GM04503 (cell line): ENCODE measurements at places on chromosomes 5 and 9.
A peak's percentile ranks its signal among the peaks of the same experiment; 100 is the strongest.

GRCh38 chr5:126052791-126053190 is 370.4 kb upstream of the GRAMD2B start:
- DNase-seq, result no peak

- DNase-seq, result no peak
Measured at GRCh38 chr5:8600843-8601242, 731.9 kb downstream of the MTRR start.

DNA sequence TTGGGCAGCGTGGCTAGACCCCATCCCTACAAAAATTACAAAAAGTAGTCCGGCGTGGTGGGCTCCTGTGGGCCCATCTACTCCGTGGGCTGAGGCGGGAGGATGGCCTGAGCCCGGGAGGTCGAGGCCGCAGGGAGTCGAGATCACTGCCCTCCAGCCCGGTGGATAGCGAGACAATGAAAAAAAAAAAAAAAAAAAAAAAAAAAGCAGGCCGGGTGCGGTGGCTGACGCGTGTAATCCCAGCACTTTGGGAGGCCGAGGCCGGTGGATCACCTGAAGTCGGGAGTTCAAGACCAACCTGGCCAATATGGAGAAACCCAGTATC is 110.5 kb upstream of the LPCAT1 start:
- DNase-seq, result no peak

GRCh38 chr9:1869843-1870242 is 145.3 kb upstream of the SMARCA2 start:
- no peak for DNase-seq

- DNase-seq, result no peak
Measured at GRCh38 chr5:180526269-180526668, 32.1 kb downstream of the CNOT6 start.

- no peak for DNase-seq
Measured at GRCh38 chr5:127870914-127871313, 167.7 kb downstream of the CCDC192 start.

GRCh38 chr9:98808411-98808815 is 943 bp downstream of the GALNT12 start:
- DNase-seq, result no peak

DNA sequence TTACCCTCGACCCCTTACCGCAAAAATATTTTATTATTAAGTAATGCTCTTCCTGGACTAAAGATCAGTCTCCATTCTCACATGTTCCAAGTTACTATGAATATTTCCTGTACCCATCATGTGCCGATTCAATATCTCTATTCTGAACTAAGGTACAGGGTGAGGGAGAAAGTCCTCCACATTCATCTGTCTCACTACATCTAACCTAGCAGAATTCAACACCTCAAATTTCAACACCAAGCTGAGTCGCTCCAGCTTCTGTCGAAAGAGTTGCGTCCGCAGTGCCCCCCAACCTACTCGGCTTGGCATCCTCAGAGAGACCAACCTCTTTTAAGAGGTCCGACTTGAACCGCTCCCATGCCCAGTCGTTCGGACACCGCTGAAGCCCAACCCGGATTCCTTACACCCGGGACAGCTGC is 1.0 kb downstream of the CERT1 start:
- no peak for DNase-seq

GRCh38 chr9:18921366-18922075 is 111.5 kb downstream of the SAXO1 start:
- peak; percentile 62 for DNase-seq

DNA sequence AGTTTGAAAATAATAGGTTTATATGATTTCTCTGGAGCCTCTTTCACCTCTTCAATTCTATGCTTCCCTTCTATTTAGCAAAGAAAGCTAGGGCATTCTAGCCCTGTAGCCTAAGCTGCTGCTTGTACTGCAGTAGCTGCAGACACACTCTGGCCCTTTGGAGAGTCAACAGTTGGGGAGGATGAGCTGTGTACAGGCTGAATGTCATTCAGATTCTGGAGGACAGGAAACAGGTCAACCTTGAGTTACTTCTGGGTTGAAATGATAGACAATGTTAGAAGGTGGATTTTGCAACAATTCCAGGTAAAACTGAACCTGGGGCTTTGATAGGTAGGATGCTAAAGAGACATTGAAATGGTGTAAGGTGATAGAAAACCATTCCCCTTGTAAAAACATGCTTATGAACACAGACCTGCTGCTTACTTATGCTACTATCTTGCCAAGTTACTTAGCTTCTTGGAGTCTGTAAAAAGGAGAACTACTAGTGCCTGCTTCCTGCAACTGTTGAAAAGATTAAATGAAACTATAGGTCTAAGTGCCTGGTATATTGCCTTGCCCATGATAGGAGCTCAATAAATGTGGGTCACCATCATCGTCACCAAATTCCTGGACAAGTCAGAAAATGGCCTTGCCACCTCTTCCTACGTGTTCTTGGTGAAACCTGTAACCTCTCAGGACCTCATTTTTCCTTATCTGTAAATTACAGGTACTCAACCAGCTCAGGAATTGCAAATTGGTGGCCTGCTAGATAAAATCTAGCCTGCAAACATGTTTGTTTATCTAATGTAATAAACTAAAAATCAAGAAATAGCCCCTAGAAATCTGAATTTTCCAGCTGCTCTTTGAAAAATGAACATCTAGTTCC is 83.7 kb downstream of the GALNT10 start:
- no peak for DNase-seq

DNA sequence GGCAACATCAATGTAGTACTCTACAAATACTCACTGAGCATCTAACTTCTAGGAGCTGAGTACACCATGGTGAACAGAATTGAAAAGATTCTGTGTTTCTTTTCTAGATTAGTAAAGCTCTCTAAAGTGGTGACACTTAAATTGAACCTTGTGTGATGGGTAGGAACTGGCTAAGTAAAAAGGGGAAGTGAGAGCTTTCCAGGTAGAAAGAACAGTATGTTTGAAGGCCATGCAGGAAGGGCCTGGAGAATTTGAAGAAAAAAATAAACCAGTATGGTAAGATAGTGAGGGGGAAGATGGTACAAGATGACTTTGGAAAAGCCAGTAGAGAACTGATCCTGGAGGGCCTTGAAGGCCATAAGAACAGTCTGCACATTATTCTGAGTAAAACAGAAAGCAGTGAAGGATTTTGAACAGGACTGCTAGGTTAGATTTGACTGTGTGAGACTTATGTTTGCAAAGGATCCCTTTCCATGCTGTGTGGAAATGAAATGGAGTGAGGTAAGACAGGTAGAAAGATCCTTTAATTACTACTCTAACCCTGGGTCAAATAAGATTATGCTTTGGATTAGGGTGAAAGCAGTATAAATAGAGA is 46.7 kb upstream of the UBQLN1 start:
- DNase-seq, result no peak

GRCh38 chr5:1004461-1005248 is 3.9 kb upstream of the NKD2 start:
- DNase-seq, result no peak

DNA sequence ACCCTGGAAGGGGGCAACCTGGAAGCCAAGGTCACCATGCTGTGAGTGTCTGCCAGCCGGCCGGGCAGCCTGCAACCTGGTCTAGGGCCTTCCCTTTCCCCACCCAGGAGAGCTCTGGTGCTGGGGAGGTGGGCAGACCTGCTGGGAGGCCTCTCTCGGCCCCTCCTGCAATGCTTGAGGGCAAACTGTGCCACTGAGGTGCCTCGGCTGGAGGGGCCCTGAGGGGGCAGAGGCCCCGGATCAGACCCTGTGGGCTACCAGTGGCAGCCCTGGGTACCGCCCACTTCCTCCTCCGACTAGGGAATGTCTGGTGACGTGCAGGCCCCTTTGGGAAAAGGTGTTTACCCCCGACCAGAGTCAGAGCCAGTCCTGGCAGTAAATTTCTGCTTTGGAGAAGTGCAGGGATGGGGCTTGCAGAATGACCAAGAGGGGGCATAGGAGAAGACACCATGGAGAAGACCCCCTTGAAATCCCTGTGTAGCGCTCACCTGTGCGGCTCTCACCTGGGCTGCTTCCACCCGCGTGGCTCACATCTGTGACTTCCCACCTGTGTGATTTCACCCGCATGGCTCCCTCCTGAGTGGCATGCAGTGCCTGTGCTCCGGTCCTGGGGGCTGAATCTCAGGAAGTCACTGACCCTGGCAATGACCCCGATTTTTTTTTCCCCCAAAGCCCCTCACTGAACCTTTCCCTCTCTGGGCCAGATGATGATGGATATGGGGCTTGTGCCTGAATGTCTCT is 1.1 kb downstream of the LCN1 start:
- no peak for DNase-seq

- no peak for DNase-seq
Measured at GRCh38 chr9:99488131-99489059, 266.3 kb downstream of the SEC61B start.

- DNase-seq, result no peak
Measured at GRCh38 chr9:125146247-125146646, 2.9 kb upstream of the SCAI start.

DNA sequence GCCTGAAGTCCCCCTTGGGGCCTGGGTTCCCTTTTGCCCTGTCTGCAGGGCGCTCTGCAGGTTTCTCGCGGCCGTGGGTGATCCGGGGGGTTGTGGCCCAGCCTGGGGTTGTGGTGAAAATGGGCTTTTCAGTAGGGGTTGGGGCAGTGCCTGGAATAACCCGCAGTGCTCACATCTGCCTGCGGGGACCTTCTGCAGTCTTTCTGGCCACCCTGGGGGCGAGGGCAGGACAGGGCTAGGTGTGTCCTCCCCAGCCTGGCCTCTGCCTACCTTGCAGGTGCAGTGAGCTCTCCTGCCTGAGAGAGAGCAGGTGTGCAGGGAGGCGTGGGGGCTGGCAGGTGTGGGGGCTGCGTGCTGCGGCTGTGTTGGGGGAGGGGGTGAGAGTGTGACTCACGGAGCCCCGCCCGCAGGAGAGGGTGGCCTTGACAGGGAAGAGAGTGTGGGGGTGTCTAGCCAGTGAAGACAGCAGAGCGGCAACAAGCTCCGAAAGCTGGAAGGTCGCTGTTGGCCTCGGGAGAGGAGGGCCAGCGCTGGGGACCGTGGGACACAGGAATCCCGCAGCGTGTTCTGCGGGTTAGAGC is 131.4 kb downstream of the MRPL36 start:
- no peak for DNase-seq

DNA sequence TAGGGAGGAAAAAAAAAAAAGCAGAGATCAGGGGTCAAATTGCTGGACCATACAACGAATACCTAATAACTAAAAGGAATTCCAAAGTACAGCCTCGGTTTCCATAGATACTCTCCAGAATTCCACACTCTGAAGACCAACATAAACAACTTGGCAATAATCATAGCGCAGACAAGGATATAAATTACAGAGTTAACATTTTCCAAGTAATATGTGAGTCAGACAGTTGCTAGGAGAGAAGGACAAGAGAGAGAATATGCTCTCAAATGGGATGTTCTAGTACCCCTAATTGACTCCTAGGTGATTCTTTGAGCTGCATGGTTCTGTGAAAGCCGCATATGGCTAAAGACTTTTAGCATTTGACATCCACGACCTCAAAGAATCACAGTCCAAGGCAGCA is 165.2 kb downstream of the FRMD3 start:
- DNase-seq, result peak; percentile 11

DNA sequence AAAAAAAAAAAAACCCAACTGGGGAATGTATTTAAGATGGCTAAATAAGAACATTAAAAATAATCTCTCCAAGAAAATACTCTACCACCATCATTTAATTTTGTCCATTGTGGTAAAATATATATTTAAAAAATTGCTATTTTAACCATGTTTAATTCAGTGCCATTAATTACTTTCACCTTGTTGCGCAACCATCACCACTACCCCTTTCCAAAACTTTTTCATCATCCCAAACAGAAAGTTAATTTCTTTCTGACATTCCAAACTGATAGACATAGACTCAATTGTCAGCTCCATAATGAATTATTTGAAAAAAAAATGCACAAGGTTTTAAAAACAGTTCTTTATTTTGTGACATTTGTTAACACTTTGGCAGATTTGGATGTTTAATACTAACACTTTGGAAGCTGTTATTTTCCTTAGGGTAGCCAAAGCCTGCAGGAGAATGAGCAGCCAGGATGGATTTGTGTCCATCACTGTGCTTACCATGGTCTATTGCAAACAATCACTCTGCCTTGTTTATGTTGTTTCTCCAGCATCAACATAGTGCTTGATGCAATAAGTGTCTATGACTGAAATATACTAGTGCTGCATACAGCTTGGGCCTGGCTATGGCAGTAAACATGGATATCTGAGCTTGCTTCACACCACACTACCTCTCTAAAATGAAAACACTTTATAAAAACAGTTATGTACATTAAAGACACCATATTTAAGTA is 62.7 kb downstream of the HAPLN1 start:
- DNase-seq, result no peak

DNA sequence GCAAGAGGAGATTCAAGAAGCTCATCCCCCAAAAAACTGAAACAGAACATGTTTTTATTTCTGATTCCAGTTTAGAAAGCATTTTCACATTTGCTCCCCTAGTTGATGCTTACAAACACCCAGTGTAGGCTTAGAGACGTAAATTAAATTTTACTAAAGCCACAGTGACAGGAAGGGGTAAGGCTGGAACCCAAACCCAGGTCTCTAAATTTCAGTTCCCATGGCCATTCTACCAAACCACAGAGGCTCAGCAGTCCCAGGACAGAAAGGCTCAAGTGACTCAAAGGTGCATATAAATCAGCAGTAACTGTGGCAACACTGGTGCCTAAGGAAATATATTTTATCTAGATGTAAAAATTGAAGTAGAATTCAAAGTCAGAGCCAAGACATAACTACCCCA is 128.7 kb downstream of the CEP120 start:
- DNase-seq, result no peak

GRCh38 chr5:172370648-172371545 is 83.4 kb downstream of the SH3PXD2B start:
- no peak for DNase-seq

DNA sequence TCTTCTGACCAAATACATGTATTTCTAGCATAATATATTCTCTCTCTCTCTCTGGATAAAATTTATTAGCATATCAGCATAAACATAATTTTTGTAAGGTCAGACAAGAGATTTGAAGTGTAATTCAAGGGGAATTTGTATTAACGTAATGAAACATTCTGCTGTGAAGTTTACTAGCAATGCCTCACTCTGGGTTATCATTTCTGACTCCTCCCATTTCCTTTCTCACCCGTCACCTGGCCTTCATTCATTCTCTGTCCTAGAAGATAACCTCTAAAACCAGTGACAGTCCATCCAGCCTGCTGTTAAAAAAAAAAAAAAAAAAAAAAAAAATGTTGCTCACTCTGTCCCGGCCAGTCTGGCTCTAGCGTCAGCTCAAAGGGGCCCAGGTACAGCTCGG is 27.1 kb downstream of the GRAMD2B start:
- no peak for DNase-seq

- DNase-seq, result no peak
Measured at GRCh38 chr5:175692235-175692995, 34.5 kb downstream of the HRH2 start.

GRCh38 chr9:120914396-120914795 is 12.2 kb downstream of the TRAF1 start:
- no peak for DNase-seq

- DNase-seq, result no peak
Measured at GRCh38 chr5:38424148-38425060, 132.0 kb downstream of the LIFR start.

DNA sequence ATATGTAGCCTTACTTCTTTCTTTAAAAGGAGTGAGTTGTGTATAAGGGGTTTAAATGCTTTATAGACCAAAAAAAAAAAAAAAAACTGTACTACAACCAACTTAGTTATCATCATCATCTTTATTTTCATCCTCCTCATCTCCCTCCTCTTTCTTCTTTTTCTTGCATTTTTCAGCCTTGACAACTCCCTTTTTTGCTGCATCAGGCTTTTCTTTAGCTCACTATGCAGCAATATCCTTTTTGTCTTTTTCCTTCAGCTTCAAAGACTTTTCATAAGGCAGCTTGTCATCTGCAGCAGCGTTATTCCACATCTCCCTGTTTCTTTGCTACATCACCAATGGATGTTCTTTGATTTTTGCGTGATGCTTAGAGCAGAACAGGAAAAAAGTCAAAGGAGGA is 526.0 kb downstream of the ZNF608 start:
- no peak for DNase-seq
